GM03348 (cell line): ENCODE measurements at places on chromosomes 11 and 22.

- peak; percentile 54 for DNase-seq
Observed at GRCh38 chr11:82864268-82864667, 36.0 kb downstream of the PRCP start.

GRCh38 chr11:58999291-58999680 lies 60.0 kb downstream of the GLYATL1 start:
- DNase-seq = no peak

- peak; percentile 97 for DNase-seq
Observed at GRCh38 chr11:288478-289397, at the start of gene PGGHG. TSS of gene PGGHG (plus strand) at chr11:289126. CDS start at chr11:289817, 691 bp downstream.

DNA sequence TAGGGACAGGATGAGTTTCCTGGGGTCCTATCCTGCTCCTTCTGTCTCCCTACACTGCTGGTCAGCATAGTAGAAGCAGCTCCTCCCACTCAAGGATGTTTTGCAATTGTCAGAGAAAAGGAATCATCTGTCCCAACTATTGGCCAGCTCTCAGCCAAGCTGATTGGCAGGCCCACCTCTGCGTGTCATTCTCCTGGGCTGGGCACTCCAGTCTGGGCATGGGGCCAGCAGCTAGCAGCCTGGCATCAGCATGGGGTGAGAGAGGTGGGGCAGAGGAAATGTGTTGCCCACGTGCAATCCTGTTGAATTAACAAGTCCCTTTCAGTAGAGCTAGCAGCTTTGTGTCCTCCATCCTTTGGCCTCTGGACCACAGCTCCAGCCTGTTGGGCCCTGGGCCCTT lies 14.1 kb downstream of the ANKK1 start:
- no peak for DNase-seq

DNA sequence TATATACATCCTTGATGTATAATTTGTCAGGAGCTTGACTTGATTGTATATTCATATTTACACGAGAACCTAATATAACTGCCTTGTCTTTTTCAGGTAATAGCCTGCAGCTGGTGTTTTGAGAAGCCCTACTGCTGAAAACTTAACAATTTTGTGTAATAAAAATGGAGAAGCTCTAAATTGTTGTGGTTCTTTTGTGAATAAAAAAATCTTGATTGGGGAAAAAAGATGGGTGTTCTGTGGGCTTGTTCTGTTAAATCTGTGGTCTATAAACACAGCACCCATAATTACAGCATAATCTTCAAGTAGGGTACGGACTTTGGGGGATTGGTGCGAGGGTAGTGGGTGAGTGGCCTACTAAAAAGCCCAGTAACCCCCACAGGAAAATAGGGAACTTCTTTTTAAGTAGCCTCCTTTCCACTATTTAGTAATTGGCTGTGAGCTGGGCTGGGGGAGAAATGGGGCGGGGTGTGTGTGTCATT lies 7.5 kb downstream of the MALAT1 start:
- DNase-seq = no peak

- DNase-seq = peak; percentile 10
Observed at GRCh38 chr11:81007046-81007445, 1566.2 kb upstream of the TENM4 start.

- DNase-seq = no peak
Observed at GRCh38 chr11:64789331-64790204, 11.2 kb upstream of the SF1 start.

DNA sequence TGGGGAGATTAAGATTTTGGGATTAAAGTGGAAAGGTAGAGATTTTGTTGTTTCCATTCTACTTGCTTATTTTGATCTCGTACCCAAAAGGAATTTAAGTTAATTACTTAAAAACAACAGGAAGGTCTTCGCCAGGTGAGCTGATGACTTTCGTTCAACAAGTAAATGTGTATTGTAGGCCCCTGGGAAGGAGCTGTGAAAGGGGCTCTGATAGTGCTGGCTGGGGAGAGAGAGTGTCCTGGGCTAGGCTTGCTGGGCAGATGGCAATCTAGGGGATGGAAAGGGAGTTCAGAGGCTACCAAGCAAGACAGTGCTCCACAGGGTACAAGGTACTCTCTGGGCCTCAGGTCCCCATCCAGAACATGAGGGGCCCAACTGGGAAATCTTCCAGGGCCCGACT lies 189.4 kb downstream of the CEP164 start:
- DNase-seq = no peak

DNA sequence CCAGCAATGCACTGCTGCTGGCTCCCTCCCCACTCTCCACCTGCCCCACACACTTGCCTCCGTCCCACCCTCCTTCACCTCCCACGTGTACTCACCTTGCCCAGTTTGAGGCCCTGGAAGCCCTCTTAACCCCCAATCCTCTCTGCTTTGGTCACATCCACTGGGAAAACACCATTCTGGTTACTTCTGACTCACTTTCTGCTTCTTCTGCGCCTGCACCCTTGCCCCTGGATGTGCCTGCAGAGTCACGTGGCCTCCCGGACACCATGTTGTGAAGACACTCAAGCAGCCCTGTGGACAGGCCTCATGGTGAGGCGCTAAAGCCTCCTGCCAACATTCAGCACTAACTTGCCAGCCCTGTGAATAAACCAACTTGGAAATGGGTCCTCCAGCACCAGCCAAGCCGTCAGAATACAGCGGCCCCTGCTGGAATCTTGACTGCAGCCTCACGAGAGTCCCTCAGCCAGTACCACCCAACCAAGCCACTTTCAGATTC lies 2.6 kb upstream of the NAALADL1 start:
- DNase-seq = no peak

GRCh38 chr11:19555266-19555665 lies 157.4 kb upstream of the NAV2 start:
- no peak for DNase-seq

- no peak for DNase-seq
Observed at GRCh38 chr11:116643521-116643920, 129.3 kb downstream of the BUD13 start.

- DNase-seq = peak; percentile 81
Observed at GRCh38 chr11:78419327-78419726, 1.7 kb upstream of the GAB2 start.

DNA sequence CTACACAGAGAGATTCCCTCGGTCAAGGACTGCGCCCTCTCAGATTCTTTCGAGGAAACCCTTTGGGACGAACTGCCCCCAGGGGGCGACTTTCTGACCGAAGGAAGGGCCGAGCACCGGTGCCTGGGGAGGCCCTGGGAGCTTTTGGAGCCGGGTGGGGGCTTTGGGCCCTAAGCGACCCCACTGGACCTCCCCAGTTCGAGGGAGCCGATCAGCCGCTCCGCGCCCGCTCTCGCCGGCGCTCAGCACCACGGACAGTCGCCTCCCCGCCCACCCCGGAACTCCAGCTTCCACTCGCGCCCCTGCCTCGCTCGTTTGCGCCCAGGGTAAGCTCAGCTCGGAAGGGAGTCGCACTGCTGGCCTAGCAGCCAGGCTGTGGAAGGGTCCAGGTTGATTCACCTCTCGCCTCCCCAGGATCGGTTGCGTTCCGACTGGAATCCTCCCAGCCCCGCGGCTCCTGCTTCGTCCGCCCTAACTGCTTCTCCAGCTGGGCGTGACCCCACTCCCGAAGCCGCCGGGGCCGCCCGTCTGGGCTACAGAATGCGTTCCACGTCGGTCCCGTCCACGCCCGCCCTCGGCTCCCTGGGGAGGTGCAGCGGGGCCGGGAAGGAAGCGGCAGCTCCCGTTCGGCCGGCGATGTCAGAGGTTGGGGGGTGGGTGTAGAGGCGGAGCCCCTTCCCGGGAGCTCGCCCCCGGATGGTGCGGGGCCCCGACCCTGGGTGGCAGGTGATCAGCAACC lies 428 bp downstream of the SCN3B start:
- peak; percentile 86 for DNase-seq

GRCh38 chr22:33986167-33986771 lies 66.0 kb upstream of the LARGE1 start:
- no peak for DNase-seq

DNA sequence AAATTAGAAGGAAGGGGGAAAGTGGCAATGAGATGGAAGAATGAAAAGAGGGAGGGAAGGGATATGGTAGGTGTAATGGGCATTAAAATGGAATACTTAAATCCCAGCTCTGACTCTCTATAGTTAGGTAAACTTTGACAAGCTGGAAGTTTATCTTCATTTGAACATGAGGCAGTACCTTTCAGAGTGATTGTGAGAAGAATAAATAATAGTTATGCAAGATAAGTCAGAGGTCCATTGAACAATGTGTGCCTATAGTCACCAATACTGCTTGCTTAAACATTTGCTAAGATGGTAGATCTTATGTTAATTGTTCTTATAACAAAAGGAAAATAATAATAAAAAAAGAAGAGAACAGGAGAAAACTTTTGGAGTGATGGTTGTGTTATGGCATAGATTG lies 545.8 kb upstream of the CCDC90B start:
- DNase-seq = no peak

DNA sequence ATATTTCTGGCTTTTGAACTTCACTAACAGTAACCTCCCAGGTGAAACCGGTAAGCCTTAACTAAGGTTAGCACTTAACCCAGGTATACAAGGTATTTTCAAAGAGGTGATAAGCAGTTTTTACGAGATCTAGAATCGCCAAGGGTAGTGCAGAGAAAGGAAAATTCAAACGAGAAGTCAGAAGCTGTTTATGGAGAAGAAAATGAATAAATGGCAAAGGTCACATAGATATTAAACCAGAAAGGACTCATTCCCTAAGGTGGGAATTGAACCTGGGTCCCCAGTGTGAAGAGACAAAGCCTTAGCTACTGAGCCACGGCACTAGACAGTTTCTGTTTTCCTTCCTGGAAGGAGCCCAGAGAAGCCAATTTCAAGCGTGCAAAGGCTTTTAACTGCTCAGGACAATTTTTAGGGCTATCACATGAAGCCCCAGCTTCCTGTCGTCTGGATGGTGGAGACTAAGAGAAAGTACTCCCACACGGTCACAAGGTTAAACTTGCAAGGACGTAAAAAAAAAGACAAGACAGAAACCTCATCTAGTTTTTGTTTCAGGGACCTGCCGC lies 5.7 kb upstream of the C1QTNF6 start:
- DNase-seq = no peak

- DNase-seq = peak; percentile 82
Observed at GRCh38 chr11:74325649-74326645, 14.5 kb upstream of the P4HA3 start.

DNA sequence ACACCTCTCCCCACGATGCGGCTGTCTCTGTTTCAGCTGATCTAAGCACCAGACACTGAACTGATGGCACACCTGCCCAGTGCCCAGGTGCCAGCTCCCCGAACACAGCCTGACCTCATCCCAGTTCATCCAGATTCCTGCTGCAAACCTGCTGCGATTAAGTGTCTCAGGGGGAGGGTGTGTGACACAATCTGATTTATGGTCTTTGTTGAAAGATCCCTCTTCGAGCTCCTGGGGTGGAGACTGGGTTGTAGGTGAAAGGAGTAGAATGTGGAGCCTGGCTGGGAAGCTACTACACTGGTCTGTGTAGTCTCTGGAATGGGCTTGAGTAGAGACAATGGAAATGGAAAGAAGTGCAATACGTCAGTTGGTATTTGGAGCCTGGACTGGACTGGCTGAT lies 390.3 kb downstream of the SHANK2 start:
- no peak for DNase-seq

- DNase-seq = peak; percentile 52
Observed at GRCh38 chr22:38104084-38104483, 6.4 kb downstream of the BAIAP2L2 start.

DNA sequence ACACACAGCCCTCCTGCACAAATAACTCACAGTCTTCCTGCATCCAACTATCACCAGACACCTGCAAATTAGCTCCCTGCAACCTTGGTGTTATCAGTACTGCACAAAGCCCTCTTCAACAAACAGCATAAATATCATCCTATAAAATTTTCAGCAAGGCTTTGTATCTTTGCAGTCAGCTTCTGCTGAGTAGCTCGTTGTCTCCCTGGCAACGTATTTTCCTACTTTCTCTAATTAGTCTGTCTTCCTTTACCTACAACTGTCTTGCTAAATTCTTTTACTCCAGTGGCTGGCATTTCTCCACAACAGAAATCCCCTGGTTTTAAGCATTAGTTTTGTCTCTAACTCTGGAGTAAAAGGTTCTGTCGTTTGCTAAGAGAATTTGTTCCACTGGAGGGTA lies 3.9 kb downstream of the OR8D4 start:
- DNase-seq = no peak

DNA sequence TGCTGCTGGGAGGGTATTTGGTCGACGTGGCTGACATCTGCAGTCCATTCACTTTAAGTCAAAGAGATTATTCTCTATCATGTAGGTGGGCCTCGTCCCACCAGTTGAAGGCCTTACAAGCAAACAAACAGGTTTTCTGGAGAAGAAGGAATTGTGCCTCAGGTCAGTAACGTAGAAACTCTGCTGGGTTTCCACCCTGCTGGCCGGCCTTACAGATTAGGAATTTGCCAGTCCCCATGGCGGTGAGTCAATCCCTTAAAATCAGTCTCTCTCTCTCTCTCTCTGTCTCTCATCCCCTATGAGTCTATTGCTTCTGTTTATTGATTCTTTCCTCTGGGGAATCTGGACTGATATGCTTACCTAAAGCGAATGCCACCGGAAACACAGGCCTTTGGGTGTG lies 75.4 kb upstream of the FGF3 start:
- DNase-seq = no peak

- no peak for DNase-seq
Observed at GRCh38 chr22:47189056-47189916, 426.8 kb downstream of the TBC1D22A start.

- no peak for DNase-seq
Observed at GRCh38 chr22:44395118-44396005, 82.6 kb upstream of the SHISAL1 start.

- no peak for DNase-seq
Observed at GRCh38 chr11:117927926-117928325, 1.3 kb downstream of the TMPRSS13 start.
